Naive thymus-derived CD8-positive, alpha-beta T cell (primary cell): ENCODE measurements at places on chromosomes 2 and 18. TPM values are rescaled to one million over a fixed set of nuclear protein-coding genes. Genes with fewer than 3 reads are reported as not detected.

DNA sequence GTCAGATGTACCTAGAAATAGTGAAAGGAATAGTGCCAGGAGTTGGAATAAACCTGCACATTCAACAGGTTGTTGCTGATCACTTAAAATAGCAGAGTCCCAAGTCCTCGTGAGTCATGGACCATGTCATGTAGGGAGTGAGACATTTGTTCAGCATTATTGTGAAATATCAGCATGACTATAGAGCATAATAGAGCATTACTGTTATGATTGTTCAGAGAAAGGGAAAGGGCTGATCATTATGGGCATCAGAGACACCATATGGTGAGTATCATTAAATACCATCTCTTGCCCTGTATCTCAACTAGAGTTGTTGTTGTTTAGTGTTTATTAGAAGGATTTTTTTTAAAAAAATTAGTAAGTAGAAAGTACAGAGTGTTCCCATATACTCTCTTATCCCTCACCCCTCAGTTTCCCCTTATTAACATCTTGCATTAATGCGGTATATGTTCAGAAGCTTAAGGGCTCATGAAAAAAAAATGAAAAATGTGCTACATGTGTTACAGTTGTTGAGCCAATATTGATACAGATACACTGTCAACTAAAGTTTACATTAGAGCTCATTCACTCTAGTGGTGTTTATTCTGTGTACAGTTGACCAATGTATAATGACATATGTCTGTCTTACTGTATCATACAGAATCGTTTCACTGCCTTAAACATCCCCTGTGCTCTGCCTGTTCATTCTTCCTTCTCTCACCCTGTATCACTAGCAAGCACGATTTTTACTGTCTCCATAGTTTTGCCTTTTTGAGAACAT, 5.7 kb downstream of the ELAC1 start:
- no peak for DNase-seq

DNA sequence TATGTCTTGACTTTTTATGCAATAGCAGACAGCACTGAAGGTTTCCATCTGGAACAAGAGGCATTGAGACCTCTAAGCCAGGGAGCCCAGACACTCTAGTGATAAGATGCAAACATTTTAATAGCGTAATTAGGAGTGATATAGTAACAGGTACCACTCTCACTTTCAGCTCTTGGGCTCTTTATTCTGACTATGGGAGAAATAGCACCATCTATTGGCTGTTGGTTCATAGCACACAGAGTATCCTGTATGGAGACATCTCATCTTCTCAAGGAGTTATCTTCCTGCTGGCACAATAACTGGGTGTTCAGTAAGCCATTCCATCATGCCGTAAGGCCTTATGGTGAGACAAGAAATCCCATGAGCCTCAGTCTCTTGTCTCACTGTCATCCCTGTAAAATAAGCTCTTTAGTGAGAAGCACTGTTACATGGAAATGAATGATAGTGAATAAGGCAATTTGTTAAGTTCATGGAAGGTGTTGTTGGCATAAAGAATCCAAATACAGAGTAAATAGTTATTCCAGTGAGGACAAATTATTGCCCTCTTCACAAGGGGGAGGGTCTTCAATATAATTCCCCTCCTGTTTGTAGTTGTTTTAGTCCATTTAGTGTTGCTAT, 48.3 kb downstream of the THUMPD2 start:
- no peak for DNase-seq

- DNase-seq, result no peak
Measured at GRCh38 chr18:50080932-50081560, 113.9 kb downstream of the MYO5B start.

DNA sequence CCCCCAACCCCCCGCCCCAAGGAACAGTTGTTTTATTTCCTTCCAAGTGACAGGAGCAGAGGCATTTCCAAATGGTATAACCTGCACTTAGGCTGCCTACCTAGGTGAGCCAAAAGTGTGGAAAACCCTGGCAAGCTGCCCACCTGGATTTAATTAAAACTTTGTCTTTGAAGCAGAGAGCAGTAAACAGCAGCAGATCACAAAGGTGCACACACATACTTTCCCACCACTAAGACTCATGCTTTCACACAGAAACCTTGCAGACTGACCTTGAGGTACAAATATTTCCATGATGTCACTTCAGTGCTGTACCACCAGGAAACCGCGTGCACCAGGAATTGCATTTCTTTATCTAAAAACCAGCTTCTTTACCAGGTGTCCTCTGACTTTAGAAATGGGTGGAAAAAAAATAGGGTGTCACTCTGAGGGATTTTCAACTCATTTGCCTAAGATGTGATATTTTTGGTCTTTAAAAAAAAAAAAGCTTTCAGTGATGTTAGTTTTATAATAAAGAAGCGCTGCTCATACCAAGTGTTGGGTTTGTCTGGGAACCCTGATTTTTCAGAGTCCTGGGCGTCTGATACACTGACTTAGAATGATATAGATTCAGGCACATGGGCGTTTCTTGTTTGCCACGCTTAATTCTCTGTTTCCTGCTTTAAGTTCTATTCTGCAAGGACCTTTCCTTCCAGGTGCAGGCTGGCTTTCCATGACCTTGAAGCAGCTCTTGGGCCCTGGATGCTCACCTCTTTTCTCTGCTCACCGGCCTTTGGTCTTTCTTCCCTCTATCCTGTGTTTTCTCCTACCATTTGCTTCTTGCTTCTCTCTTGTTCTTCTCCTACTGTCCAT, 70.7 kb upstream of the BCL2L11 start:
- DNase-seq, result no peak

DNA sequence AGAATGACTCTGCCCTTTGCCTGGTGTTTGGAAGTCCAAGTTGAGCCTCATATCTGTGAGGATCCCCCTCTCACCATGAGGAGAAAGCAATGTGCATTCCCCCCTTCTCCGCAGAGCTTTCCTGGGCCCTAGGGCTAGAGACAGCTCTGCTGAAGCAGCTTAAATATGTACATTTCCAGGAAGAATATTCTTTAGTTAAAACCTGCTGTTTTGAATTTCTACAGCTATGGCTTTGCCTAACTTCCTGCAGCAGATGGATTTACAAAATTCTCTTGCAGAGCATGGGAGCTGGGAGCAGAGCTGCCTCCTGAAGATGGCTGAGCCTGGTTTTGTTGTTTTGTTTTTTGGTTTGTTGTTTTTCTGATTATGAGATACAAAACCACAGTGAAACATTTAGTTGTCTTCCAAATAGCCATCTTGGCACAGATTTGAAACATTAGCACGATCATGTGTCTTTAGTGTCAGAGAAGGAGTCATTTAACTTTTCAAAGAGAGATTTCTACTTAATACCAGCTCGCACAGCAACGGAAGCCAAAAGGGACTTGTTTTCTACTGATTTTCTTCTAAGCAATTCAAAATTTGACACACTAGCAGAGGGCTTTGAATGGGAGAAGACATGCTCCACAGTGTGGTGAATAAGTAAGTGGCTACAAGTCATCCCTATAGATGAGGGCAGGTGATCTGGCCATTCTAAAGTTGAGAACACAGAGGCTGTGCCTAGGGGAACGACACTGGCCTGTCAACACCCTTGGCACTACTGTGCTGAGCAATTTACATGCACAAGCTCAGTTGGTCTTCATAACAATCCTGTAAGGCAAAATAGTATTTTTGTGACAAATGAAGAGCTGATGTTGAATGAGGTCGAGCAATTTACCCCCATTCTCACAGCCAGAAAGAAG, 222.6 kb downstream of the MREG start:
- DNase-seq, result no peak

DNA sequence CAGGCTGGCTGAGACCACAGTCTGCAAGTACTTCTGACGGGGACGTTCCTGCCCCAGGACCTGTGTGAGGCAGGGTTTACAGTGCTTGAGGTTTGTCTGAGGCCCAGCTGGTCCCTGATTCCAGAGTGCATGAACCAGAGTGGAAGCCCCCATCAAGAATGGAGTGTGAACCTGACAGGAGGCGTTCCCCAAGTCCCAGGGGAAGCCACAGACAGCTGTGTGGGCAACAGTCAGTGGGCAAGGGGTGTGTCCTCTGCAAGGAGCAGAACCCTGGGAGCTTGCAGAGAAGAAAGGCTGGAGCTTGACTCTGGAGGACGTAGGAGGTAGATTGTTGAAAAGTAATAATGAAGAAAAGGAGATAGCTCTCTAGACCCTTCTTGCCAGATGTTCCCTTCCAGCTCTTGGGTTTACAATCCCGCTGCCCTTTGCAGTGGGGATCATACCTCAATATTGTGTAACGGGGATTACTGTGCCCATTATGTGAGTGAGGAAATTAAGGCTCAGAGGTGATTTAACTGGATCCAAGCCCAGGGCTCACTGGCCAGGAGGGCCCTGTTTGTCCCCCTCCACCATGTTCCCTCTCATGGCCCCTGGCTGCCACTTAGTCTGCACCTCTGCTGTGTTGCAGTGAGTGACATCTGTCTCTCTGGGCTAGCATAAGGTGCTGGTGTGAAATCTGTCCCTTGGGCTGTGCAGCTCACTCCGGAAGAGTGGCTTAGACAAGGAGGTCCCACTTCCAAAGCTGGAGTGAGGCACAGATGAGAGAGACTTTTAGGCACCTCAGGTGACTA, 6.2 kb downstream of the DBI start:
- DNase-seq, result no peak

- no peak for DNase-seq
Measured at GRCh38 chr2:37671816-37672103, 318 bp upstream of the CDC42EP3 start.

DNA sequence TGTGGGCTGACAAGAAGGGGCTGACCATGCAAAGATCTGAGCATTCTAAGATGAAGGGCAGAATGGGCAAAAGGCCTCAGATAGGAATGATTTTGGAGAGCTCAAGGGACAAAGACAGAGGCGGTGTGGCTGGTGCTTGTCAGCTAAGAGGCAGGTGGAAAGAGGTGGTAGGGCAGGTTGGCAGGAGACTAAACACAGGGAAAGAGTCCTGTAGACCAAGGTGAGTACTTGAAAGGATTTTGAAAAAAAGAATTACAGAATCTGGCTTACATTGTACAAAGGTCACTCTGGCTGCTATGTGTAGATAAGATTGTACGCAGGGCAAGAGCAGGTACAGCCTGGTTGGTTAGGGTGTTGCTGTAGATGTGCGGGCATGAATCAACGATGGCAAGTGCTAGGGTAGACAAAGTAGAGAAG, 50.6 kb downstream of the STK39 start:
- DNase-seq, result no peak

DNA sequence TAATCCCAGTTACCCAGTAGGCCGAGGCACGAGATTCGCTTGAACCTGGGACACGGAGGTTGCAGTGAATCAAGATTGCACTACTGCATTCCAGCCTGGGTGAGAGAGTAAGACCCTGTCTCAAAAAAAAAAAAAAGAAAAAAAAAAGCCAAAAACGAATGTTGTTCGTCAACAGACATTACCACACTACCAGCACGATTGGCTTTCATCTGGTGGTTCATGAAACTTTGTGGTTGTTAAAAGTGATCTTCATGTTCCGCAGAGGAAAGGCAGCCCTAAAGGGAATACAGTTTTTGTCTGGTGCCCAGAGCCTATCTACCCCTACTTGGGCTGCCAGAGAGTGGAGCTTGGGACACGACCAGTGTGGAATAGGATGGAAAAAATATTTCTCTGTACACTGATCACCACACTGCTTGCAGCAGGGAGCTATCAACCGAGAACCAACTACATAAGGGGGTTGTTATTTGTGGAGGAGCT, 13.6 kb upstream of the CXCR4 start:
- DNase-seq, result peak; percentile 89

- DNase-seq, result no peak
Measured at GRCh38 chr2:853203-853870, 97.3 kb upstream of the SNTG2 start.

The GLI2 gene
- not detected for polyA plus RNA-seq

The MBP gene
- polyA plus RNA-seq, result 148 TPM

The MAP3K2 gene
- 40.8 TPM for polyA plus RNA-seq

The FHOD3 gene
- polyA plus RNA-seq, result not detected

The HPCAL1 gene
- polyA plus RNA-seq, result 71.5 TPM

The CLHC1 gene
- polyA plus RNA-seq, result 2.2 TPM

The RTP5 gene
- not detected for polyA plus RNA-seq

The LRRTM4 gene
- polyA plus RNA-seq, result not detected

The C2orf78 gene
- not detected for polyA plus RNA-seq

The CROCC2 gene
- not detected for polyA plus RNA-seq
